ENCODE measurements at places on chromosomes 12 and 14. TPM values are rescaled to one million over a fixed set of nuclear protein-coding genes. Genes with fewer than 3 reads are reported as not detected.

- no peak for DNase-seq
These were observed 524.1 kb upstream of the FBXO33 start for GRCh38 chr14:39956372-39956771.

- DNase-seq: no peak
These were observed 30.0 kb downstream of the CREBL2 start for GRCh38 chr12:12641650-12642049.

DNA sequence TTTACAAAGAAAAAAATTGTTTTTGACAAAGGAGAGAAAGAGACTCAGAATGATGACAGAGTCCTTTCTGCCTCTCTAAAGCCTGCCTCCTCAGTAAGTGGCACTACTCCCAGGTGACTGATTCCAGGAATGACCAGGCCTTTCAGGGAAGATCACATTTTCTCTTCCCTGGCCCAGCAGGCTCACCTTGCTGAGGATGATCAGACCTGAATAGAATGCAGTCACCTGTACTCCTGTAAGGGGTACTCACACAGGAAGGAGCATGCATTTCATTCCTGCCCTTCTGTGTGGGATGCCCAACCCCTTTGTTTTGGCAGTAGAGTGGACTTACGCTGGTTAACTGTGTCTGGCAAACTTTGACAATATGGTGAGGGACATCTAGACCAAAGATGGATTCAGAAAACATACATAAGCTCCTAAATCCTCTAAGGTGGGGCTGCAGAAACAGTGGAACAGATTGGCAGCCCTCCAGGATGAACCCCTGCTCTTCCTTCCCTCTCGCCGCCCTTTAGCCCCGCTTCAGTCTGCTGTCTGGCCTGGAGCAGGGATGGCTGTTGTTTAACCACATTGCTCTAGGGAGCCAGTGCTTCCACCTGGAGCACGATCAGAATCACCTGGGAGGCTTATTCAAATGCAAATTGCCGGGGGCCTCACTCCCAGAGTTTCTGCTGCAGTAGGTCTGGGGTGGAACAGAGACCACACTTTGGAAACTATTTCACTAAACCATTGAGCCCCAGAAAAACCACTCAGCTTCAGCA lies 29.8 kb downstream of the ERG28 start:
- no peak for DNase-seq

DNA sequence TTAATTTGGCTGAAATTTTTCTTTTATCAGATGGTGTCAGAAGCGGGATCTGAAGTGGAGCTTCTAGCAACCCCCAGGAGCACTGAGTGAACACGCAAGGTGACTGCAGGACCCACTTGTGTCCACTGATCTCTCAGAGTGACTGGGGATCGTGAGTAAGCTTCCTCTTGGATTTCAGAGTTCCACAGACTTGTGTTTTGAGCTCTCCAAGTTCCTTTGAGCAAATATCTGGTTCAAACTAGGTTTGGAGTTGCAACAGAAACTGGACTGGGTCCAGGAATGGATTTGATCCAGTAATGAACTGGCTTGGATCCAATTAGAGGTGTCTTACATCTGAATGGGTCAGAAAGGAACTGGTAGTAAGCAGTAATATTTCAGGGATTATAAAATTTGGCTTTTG lies 24.7 kb upstream of the B4GALNT1 start:
- no peak for DNase-seq

- DNase-seq: no peak
These were observed 40.9 kb downstream of the PTGER2 start for GRCh38 chr14:52355016-52355431.

DNA sequence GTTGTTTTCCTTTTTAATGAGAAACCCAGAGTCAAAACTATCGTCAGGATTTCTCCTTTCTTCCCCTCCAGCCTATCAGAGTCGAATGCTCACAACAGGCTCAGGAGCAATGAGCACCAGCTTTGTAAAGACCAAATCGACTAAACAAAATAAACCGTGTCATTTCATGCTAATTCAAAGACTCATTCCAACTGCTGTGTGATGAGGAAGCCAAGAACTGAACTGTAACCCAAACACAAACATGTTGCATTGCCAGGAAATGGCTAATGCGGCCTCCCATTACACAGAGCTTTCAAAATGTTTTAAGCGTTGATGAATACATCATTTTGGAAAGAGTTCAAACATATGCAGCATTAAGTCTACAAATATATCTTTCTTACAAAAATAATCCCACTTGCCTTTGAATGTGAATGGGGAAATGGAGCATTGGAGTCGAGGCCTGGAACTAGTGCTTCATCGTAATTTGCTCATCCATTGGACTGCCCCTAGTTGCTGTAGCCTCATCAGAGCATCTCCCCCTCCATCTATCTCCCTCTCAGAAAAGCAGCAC lies 349.5 kb downstream of the GXYLT1 start:
- DNase-seq: no peak

GRCh38 chr12:50006754-50007442 lies 18.4 kb downstream of the RACGAP1 start:
- no peak for DNase-seq

- peak; percentile 70 for DNase-seq
These were observed 34.6 kb downstream of the LTBP2 start for GRCh38 chr14:74577247-74577947.

- no peak for DNase-seq
These were observed 79.5 kb downstream of the SLC25A47 start for GRCh38 chr14:100402631-100403030.

- DNase-seq: no peak
These were observed 41.3 kb downstream of the RAB3IP start for GRCh38 chr12:69779928-69780327.

GRCh38 chr12:58741226-58741625 lies 179.1 kb downstream of the LRIG3 start:
- DNase-seq: no peak

- no peak for DNase-seq
These were observed 46.9 kb upstream of the BCL11B start for GRCh38 chr14:99318959-99319295.

- peak; percentile 33 for DNase-seq
These were observed 9.2 kb upstream of the INF2 start for GRCh38 chr14:104680056-104680805.

Gene OR8S1
- total RNA-seq: not detected

Gene SIX4
- 1.6 TPM for total RNA-seq

Gene GLIPR1L2
- 1.3 TPM for total RNA-seq

Gene CLEC2B
- 3.7 TPM for total RNA-seq

Gene SLC17A8
- total RNA-seq: not detected

Data from left ventricle myocardium superior (tissue), 1 donor.